Right ventricle myocardium inferior (tissue), 1 donor: ENCODE measurements at places on chromosomes 12 and 14. TPM values are rescaled to one million over a fixed set of nuclear protein-coding genes. Genes with fewer than 3 reads are reported as not detected.

GRCh38 chr12:68798882-68799234, 9.1 kb upstream of the MDM2 start:
- no peak for DNase-seq

Gene ESPL1
- 0.97 TPM for total RNA-seq

- DNase-seq, result no peak
Measured at GRCh38 chr14:92389598-92390158, 66.7 kb downstream of the SLC24A4 start.

Gene HOXC4
- not detected for total RNA-seq

- DNase-seq, result no peak
Measured at GRCh38 chr12:25681580-25681979, 128.5 kb upstream of the LMNTD1 start.
